Mesenchymal stem cell (in vitro differentiated cells and primary cell): ENCODE measurements at places on chromosomes 1 and 21.

DNA sequence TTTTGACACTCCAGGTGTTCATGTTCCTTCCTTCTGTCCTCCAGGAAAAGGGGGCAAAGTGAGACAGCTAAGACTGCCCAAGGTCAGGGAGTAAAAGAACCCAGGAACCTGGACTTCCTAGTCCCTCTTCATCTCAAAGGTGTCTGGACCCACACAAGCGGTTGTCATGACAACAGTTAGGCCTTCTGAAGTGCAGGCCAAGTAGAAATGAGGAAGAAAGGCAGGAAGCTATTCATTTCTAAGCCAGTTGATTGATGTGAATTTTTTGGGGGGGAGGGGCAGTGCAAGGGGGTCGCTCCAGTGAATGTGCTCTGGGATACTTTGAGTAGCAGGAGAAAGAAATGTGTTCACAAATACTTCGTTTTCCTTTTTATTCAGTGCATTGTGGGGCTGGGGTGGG, 114.3 kb downstream of the NAV1 start:
- DNase-seq, result no peak

DNA sequence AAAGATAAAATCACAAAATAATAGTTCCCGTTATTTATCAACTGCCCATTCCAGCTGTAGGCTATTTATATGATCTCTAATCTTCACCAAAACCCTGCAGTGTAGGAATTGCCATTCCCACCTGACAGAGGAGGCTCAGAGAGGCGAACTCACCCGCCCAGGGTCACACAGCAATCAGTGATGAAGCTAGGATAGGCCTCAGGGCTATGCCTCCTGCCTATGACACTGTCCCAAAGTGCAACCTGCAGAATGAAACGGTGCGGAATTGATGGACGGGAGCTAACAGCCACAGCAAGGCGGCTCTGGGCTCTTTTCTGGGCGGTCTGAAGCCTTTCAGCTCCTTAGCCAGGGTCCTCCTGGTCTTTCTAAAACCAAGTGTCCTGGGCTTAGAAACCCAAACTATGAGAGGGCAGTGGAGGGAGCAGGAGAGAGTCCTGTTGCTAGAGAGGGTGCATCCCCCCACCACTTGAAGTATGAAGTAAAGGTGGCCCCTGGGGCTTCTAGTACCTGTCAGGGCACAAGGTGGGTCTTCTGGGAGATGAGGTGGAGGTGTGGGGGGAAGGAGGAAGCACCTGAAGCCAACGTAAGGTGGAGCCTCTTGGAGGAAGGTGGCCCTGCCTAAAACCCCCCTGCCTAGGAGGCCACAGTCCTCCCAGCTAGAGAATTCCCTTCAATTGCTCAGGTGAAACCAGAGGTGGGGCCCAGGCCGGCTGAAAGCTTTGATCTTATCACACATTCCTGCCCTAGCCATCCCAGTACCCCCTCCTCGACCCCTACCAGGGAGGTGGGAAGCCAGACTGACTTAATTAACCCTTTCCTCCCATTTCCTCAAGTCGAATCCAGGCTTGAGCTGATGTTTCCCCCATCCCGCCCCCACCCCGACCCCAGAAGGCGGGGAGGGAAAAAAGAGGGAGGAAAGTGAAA, 14.8 kb downstream of the HSPG2 start:
- DNase-seq, result no peak

- DNase-seq, result no peak
Measured at GRCh38 chr1:14138135-14138506, 438.1 kb downstream of the PRDM2 start.

DNA sequence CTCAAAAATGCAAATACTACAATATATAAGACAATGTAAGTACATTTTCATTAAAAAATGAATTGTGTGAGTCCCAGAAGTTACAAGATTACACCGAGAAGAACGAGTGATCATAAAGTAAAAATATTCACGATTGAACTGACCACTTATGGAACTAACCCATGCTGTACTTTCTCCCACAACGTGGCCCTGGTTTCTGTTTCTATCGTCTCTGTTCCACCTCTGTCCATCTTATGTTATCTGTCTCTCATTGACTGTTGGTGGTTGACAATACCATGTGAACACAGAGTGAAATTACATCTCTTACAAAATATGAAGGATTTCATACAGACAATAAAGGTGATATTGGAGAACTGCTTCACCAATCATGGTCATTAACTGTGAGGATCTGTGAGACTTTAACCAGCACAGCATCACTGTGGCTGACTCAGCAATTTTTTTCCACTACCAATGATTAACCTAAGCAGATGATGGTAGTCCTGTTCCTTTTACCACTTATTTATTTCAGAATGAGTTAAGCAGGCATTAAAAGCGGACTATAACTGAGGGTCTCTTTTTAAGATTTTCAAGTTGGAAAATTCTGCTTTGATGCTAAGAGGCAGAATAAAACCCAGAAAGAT, 165.1 kb downstream of the TGFB2 start:
- DNase-seq, result no peak

- DNase-seq, result no peak
Measured at GRCh38 chr1:241617426-241617825, 22.7 kb downstream of the CHML start.

DNA sequence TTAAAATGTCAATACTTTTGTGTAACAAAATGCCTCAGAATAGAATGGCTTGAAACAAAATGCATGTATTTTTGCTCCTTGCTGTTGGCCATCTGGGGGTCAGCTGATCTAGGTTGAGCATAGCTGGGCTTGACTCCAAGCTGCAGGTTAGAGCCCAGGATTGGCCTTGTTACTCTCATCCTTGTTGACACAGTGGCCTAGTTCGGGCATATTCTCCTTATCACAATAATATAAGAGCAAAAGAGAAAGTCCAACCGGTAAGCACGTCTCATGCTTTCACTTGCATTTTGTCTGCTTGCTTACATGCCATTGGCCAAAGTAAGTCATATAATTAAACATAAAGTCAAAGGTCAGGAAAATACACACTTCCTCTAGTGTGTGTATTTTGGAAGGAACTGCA, 456.2 kb downstream of the KCNT2 start:
- DNase-seq, result no peak

DNA sequence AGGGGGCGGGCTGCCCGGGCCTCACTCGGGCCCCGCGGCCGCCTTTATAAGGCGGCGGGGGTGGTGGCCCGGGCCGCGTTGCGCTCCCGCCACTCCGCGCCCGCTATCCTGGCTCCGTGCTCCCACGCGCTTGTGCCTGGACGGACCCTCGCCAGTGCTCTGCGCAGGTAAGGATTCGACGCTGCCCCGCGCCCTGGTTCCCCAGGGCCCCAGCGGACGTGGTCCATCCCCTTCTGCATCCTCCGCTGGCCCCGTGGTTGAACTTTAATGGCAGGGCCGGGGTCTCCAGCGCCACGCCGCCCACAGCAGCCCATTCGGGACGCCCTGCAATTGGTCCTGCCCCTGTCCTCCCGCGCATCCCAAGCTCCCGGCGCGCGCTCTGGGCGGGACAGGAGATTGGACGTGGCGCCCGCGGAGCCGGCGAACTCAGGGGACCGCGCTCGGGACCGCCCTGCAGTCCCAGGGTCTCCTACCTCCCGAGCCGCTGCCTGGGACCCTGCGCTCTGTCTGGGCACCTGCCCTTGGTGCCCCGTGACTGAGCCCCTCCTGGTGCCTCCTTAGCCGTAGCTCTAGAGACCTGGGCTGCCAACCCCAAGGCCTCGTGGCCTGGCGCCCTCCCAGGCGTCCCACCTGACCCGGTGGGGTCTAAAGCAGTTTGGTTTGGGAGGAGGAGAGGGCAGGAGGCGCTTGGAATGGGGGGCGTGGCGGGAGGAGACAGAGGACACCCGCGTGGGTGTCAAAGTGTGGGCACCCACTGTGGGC, at the start of gene ALPL:
Gene ALPL (plus strand): TSS at position 73 of the 762 bp plus-strand sequence. CDS start 44,659 bp downstream, outside the sequence.
- no peak for DNase-seq

- no peak for DNase-seq
Measured at GRCh38 chr1:64969305-64970046, 3.1 kb upstream of the JAK1 start.

GRCh38 chr1:172140072-172140471, 280.4 kb upstream of the C1orf105 start:
- no peak for DNase-seq

DNA sequence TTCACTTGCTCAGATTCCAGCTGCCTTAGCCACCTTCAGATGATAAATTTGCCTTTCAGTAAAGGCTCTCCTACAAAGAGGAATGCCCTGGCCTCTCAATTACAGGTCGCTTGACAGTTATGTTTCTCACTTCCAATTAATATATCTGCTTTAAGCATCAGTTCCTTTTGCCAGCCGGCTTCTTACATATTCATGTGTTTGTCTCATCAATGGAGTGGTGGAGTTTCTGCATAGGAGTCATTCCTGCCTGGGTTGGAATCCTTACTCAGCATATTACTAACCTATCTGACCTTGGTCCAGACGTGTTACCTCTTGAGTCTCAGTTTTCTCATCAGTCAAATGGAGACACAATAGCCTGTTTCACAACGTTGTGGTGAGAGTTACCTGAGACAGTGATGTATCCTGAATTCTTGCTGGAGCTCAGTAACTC, 9.4 kb upstream of the SESN2 start:
- DNase-seq, result no peak

- DNase-seq, result peak; percentile 2
Measured at GRCh38 chr1:101769520-101769919, 227.2 kb downstream of the OLFM3 start.

DNA sequence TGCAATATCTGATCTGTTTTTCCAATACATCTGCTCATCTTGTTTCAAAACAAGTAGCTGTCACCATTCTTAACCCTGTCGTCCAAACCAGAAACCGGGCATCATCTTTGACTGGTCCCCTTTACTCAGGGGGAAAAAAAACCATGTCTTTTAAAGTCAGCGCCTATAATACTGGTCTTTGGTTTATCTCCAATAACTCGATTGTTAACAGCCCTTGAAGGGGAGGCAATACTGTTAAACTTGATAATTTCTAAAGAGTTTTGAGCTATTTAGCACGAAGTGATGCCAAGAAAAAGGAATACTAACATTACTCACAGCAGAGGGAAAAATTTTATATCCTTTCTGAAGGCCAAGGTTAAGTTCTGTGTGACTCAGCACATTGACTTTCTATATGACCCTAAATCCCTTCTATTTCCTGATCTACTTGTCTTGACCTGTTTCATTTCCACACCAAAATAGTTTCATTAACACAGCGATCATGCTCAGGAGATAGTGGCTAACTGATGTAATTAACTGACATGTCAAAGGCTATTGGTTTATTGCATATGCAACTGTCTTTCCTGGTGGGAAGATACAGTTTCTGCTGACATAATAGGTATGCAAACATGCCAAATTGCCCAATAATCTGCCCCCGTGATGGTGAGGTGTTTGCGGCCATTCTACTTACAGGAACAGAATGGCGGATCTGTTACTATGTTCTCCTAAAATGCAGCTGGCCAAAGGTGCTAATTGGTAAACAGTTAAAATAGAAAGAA, 59.1 kb downstream of the NFIA start:
- DNase-seq, result peak; percentile 46

- DNase-seq, result peak; percentile 56
Measured at GRCh38 chr1:213122514-213122929, 71.5 kb downstream of the RPS6KC1 start.

DNA sequence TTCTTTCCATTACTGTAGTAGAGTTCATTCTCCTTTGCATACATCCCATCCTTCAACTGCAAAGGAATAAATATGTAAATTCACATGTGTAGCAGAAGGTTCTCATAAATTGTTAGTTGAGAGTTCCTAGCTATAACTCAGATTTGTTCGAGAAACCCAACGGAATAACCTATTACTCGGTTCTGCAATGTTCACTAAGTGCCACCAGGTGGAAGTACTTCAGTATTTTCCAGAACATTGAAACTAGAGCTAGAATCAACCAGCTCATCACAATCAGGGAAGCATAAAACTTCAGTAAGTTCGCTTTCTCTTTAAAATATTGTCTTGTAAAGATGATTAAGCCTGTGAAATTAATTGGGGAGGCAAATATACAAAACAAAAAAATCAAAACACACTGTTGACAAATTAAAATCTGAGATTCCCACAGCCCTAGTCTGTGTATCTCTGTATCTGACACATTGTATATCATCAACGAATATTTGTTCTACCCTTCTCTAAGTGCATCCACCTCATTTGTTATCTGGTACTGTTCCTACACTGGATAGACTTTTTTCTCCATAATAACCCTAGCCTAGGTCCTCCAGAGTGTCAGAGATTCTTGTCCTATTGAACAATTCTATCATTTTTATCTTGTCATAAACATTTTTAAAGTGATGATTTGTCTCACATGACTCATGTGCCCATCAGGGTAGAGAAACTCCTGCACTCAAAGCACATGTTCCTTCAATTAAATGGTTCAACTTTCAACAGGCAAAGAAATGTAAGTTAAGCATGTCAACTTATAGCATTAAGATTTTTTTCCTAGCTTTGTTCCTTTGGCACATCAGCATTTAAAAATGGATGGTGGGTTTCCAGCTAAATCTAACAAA, 31.9 kb downstream of the MROH9 start:
- DNase-seq, result peak; percentile 52

GRCh38 chr1:6142036-6142621, 38.0 kb downstream of the CHD5 start:
- DNase-seq, result no peak

GRCh38 chr1:200005165-200005564, 22.3 kb upstream of the NR5A2 start:
- no peak for DNase-seq

DNA sequence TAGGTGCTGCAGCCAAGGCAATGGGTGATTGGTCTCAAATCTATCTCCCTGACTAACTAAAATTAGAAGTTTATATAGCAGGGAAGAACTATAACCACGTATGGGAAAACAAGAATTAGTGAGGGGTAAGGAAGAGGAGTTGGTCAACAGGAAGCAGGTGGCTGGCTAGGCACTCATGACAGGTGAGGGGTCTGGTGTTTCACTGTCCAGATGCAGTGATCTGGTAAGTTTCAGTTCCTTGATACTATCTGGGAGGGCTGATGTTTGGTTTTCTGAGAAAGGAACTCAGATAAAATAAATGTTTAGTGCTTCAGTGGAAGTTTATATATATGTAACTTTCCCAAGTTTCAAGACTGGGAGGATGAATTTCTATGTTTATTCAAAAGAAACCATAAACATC, 11.6 kb upstream of the POU2F1 start:
- no peak for DNase-seq

GRCh38 chr1:230176871-230177411, 109.9 kb downstream of the GALNT2 start:
- DNase-seq, result no peak

GRCh38 chr1:180185281-180185680, 30.6 kb downstream of the QSOX1 start:
- DNase-seq, result no peak

DNA sequence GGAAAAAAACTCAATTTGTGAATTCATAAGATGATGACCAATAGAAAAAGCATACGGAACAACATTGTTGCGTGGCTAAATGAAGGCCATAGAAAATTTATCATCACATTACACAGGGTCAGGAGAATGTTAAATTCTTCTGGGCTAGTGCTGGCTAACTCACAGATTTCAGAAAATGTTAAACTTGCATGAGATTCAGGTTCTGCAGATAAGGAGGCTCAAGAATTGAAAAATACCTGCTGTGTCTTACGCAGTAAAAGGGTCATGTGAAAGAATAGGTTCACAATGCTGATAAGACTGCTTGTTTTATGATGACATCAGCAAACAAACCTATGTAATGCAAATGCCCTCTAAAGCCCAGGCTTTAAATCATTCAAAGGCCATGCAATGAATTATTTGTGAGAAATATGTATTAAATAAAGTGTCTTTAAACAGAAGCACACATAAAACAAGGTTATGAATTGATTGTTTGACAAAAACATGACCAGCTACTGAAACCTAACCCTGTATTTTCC, 378.8 kb downstream of the USP25 start:
- DNase-seq, result no peak

- peak; percentile 37 for DNase-seq
Measured at GRCh38 chr1:214707306-214708087, 104.5 kb downstream of the CENPF start.
